ENCODE measurements at places on chromosomes 6 and 20.

DNA sequence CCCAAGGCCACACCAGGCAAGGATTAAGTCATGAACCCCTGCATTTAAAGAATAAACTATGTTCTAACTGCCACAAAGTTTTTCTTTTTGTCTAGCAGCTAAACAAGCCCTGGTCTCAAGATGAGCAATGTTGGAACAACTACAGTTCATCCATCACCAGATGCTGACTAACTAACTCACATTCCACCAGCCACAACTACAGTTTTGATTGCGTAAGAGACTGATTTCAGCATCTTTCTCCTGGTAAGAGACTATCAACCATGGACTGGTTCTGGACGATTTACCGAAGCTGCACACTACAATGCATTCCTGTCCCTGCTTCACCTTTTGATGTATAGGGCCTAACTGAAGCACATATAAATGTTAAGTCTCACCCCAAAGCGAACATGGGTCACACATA lies 43.0 kb downstream of the F13A1 start:
- no peak for DNase-seq

GRCh38 chr6:56370561-56371211 lies 123.3 kb upstream of the COL21A1 start:
- DNase-seq = peak; percentile 89

- DNase-seq = peak; percentile 67
These were observed at the start of gene SNAI1 for GRCh38 chr20:49982346-49983122. TSS of gene SNAI1 (plus strand) at chr20:49982980. CDS start at chr20:49983060, 80 bp downstream.

- DNase-seq = no peak
These were observed 44.1 kb upstream of the ID1 start for GRCh38 chr20:31560746-31561598.

GRCh38 chr20:32448306-32449056 lies 90.3 kb downstream of the ASXL1 start:
- peak; percentile 52 for DNase-seq

DNA sequence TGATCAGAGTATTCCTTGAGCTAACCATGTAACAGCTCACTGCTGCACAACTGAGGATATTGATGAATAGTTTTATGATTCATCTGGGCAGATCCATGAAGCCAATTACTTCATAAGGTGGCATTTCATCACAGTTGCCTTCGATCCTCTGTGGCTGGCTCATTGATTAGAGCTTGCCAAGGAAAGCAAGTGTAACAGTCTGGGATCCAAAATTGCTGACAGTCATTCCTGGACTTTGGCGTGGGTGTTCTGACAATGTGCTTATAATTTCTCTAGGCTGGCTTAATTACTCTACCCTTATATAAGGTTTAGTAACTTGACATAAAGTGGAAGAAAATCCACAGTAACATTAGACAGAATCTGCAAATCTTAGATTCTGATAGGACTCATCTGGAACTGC lies 551.3 kb upstream of the CDH4 start:
- no peak for DNase-seq

DNA sequence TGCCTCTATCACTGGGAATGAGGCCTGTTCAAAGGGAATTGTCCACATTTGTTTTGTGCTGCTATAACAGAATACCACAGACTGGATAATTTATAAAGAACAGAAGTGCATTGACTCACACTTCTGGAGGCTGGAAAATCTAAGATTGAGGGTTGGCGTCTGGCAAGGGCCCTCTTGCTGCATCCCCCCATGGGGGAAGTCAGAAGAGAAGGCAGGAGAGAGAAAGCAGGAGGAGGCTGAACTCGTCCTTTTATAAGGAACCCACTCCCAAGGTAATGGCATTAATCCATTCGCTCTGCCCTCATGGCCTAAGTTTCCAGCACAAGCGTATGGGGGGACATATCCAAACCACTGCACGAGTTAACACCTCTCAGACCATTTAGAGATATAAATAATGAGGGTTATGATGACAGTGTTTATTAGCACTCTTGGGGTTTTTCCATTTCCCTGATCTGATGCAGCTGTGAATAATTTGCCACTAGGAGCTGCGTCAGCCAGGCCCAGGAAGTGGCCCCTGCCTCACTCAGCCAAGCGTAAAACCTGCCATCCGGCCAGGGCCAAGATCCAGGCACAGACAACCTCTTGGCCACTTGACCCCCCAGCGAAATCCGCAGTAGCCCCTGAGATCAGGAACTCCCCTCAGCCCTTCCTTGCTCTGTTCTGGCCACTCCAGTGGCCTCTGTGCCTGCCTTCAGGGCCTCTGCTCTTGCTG lies 14.2 kb upstream of the SLCO4A1 start:
- no peak for DNase-seq

- no peak for DNase-seq
These were observed 129.1 kb upstream of the PTPRT start for GRCh38 chr20:43318755-43319297.

GRCh38 chr20:15339264-15339663 lies 1001.9 kb upstream of the FLRT3 start:
- DNase-seq = peak; percentile 90

GRCh38 chr20:15795305-15796019 lies 777.8 kb downstream of the KIF16B start:
- no peak for DNase-seq

Measured in G401 (cell line).